ENCODE measurements at places on chromosomes 7 and 10. TPM values are rescaled to one million over a fixed set of nuclear protein-coding genes. Genes with fewer than 3 reads are reported as not detected.

The STOX1 gene
- not detected for total RNA-seq

The SOSTDC1 gene
- 0.05 TPM for total RNA-seq

The ZNF239 gene
- 7.1 TPM for total RNA-seq

The ACHE gene
- 0.30 TPM for total RNA-seq

The MNX1 gene
- total RNA-seq, result not detected

The CDH23 gene
- total RNA-seq, result under 0.01 TPM

The DDX50 gene
- total RNA-seq, result 81.1 TPM

The NKX2-3 gene
- 0.89 TPM for total RNA-seq

The MRLN gene
- not detected for total RNA-seq

The RNLS gene
- total RNA-seq, result 8.1 TPM

The MYOZ1 gene
- total RNA-seq, result 0.05 TPM

The TPK1 gene
- total RNA-seq, result 0.59 TPM

The IDI2 gene
- not detected for total RNA-seq

The GPR26 gene
- not detected for total RNA-seq

The ASB10 gene
- not detected for total RNA-seq

The METTL27 gene
- total RNA-seq, result 5.0 TPM

The PDE6C gene
- total RNA-seq, result not detected

The COL13A1 gene
- 17.2 TPM for total RNA-seq

The TDRD1 gene
- total RNA-seq, result not detected

The CDHR3 gene
- total RNA-seq, result 1.2 TPM

The AKR1D1 gene
- not detected for total RNA-seq

The SLC13A1 gene
- total RNA-seq, result not detected

The HUS1 gene
- total RNA-seq, result 24.1 TPM

The BICC1 gene
- total RNA-seq, result 21.9 TPM

The GAD2 gene
- not detected for total RNA-seq

The LLCFC1 gene
- not detected for total RNA-seq

The PCBD1 gene
- 42.9 TPM for total RNA-seq

The TMEM213 gene
- not detected for total RNA-seq

The PDE1C gene
- total RNA-seq, result 0.74 TPM

The SPDYE11 gene
- total RNA-seq, result not detected

The LSM8 gene
- 32.4 TPM for total RNA-seq

The AOAH gene
- not detected for total RNA-seq

The C10orf53 gene
- not detected for total RNA-seq

The CUEDC2 gene
- total RNA-seq, result 49.1 TPM

The TLX1 gene
- not detected for total RNA-seq

The SUV39H2 gene
- total RNA-seq, result 9.2 TPM

The STEAP4 gene
- total RNA-seq, result not detected

The CPA1 gene
- total RNA-seq, result 0.30 TPM

The VCL gene
- 265 TPM for total RNA-seq

The ZNF804B gene
- total RNA-seq, result not detected

The FOXI2 gene
- total RNA-seq, result not detected

The BMPER gene
- total RNA-seq, result 34.0 TPM

The CPA4 gene
- 113 TPM for total RNA-seq
